HEK293T (cell line): ENCODE measurements at places on chromosomes 16 and 17.

- DNase-seq = no peak
These were observed 312.2 kb upstream of the GOT2 start for GRCh38 chr16:59046335-59046734.

GRCh38 chr17:68908045-68908444 lies 47.1 kb downstream of the ABCA8 start:
- no peak for DNase-seq

DNA sequence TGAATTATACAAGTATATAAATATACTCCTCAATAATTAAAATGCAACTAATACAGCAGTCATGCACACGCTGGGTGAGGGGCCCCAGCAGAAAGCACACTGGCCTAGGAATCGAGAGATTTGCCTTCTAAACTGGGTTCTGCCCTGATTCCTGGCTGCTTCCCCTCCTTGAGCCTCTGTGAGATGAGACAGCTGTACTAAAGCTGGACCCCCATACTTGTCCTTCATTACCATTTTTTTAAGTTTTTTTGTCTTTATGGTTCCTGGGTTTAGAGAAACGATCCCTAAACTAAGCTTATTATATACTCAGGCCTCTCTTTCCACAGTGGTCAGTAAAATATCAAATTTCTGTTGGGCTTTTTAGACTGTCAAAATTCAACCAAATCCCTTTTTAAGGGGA lies 195.1 kb upstream of the DYNLRB2 start:
- no peak for DNase-seq

DNA sequence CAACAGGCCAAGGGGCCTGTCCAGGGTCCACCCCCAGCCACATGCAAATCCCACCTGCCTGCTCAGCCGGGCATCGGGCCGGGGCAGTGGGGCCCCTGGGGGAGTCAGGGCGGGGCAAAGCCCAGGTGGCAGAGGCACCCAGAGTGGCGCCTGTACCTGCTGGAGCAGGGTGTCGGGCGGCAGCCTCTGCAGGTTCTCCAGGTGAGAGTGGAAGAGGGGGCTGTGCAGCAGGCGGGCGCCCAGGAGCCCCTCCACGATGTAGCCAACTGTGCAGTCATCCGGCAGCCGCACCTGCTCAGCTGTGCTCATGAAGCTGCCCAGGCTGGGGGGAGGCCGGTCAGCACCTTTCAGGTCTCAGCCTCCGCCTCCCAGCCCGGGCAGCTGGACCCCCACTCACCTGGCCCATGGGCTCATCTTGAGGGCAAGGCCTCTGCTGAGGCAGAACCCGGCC lies 2.1 kb downstream of the RFNG start:
- DNase-seq = no peak

GRCh38 chr17:4839965-4840892 lies 7.1 kb downstream of the MINK1 start:
- DNase-seq = no peak

GRCh38 chr17:53058031-53058430 lies 764.7 kb upstream of the KIF2B start:
- DNase-seq = no peak
